ENCODE measurements at places on chromosomes 7 and 10. TPM values are rescaled to one million over a fixed set of nuclear protein-coding genes. Genes with fewer than 3 reads are reported as not detected.

DNA sequence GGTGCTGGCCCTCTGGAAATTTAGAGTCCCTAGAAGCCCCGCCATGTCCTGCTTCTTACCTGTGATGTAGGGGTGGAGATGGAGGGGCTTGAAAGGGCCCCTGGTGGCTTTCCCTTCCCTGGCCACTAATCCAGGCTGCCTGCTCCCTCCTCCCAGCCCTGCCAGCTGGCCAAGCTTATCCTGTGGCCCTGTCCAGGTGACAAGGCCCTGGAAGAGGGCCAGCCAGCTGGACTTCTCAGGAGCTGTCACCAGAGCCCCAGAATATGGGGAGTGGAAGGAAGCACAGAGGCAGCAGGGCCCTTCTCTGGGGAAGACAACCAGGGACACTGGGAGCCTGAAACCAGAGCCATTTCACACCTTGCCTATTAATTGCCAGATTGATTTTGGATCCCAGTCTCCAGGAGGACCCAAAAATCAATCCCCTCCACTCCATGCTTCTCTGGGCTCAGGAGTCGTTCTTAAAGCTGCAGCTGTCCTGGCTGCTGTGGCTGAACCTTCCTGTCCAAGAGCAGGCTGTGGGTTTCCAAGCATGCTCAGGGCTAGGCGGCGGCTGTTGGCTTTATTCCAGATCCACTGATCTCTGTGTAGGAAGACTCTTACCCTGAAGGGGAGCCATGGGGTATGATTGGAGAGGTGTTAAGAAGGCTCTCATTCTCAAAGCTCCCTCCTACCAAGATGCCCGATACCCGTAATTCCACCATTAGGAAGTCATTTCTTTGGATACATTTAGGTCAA, 52.6 kb upstream of the PCBD1 start:
- H3K27me3 ChIP-seq = peaks cover 5% of the 10 kb centered on the region
- H3K36me3 ChIP-seq = no peaks in the 10 kb centered on the region
- no peak overlapping the region for H3K27ac ChIP-seq
- DNase-seq = no peak
- H3K4me3 ChIP-seq = no peak overlapping the region
- no peaks in the 10 kb centered on the region for H3K4me1 ChIP-seq

DNA sequence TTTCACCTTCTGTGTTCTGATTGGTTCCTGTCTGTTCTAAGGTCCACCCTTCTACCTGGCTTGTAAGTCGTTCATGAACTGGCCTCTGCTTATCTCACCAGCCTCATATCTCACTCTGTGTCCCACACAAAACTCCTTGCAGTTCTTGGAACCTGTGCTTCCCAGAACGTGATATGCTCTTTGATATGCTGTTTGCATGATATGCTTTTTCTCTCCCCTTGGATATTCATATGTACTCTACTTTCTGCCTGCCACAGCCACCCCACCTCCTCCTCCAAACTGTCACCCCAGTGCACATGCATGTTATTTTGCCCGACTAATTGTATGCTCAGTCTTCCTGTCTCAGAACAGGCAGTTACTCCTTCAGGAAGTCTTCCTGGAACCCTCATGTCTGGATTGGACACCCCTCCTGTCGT, 1.9 kb upstream of the ITPRIP start:
- H3K4me1 ChIP-seq = peaks cover 37% of the 10 kb centered on the region
- peaks cover 27% of the 10 kb centered on the region for H3K27me3 ChIP-seq
- peak overlapping the region; percentile 72 for H3K27ac ChIP-seq
- peak overlapping the region; percentile 58 for H3K4me3 ChIP-seq

- peaks cover 6% of the 10 kb centered on the region for H3K27me3 ChIP-seq
- no peak overlapping the region for H3K4me3 ChIP-seq
- peak overlapping the region; percentile 25 for H3K27ac ChIP-seq
- peak; percentile 45 for DNase-seq
- peaks cover 16% of the 10 kb centered on the region for H3K4me1 ChIP-seq
Measured at GRCh38 chr10:132637477-132638129, 100.0 kb downstream of the INPP5A start.

DNA sequence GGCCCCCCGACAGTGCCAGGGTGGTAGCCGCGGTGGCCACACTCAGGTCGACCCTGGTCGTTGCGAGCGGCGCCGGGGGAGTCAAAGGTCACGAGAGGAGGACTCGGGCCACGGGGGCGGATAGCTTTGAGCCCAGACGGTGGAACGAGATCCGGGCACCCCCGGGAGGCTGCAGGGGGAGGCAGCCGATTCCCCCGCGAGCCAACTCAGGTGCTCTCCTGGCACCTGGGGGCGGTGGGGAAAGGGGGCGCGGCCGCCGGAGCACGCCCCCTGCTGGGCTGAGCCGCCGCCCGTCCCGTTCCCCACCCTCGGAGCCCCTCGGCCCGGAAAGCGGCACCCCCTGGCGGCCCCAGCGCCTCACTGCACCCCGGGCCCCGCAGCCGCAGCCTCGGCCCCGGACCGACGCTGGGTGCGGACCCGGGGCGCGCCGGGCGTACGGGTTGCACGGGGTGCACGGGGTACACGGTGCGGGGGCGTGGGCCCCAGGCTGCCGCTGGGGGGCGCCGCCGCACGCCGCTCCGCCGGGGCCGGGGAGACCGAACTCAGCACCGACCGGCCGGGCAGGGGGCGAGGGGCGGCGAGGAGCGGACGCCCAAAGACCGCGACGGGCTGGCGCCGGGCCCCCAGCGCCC, 521 bp upstream of the NYAP1 start:
- H3K27me3 ChIP-seq = peaks cover 14% of the 10 kb centered on the region
- H3K36me3 ChIP-seq = no peaks in the 10 kb centered on the region
- peak overlapping the region; percentile 83 for H3K4me3 ChIP-seq

COL17A1 gene
- not detected for polyA plus RNA-seq

SLC25A13 gene
- 9.3 TPM for polyA plus RNA-seq

Measured in immature natural killer cell (primary cell).